NT2/D1 (cell line): ENCODE measurements at places on chromosomes 6 and 20.

GRCh38 chr6:15620611-15621010 lies 42.2 kb downstream of the DTNBP1 start:
- no peak for DNase-seq

DNA sequence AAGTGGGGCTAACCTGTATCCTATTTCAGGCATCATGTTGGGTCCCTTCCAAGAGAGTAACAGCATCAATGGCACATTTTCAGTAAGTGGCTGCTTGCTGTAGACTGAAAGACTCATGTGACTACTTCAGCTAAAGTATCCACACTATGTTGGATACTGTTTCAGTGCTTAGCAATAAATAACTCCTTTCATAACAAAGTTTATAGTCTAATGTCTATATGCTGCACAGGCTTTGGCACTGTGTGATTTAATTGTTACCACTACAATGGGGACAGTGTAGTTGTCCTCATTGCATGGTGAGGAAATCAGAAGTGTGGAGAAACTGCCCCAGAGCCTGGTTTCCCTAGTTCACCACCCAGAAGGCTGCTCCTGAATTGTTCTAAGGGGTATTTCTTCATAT lies 318.0 kb upstream of the PTCHD4 start:
- no peak for DNase-seq

- no peak for DNase-seq
Measured at GRCh38 chr6:69796073-69796641, 653 bp downstream of the LMBRD1 start.

- no peak for DNase-seq
Measured at GRCh38 chr6:40764726-40765125, 177.6 kb upstream of the LRFN2 start.

DNA sequence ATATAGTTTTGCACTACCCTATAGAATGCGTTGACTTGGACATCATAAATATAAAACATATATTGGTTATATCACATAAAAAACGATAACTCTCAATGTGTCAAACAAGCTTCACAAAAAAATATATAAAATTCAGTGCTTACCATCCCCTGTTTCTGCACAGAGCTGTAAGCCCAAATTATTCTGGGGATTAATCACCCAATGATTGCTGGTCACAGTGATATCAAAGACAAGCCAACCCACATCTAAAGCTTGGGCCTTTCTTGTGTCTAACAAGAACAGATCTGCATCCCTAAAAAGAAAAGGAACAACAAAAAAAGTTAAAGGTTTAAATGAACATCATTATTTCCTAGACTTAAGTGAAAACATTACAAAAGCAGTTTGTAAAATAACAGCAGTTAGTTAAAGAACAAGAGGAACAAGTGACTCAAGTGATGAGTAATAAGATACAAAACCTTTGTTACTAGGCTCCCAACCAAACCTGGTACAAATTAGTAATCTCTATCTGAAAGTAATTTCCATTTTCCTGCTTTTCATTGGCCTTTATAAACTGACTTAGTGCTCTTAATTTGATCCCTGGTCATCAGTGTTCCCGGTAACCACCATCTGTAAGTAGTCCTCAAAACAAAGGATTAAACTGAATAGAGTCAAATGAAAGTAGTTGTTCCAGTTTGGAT lies 81.1 kb downstream of the BMP5 start:
- no peak for DNase-seq

DNA sequence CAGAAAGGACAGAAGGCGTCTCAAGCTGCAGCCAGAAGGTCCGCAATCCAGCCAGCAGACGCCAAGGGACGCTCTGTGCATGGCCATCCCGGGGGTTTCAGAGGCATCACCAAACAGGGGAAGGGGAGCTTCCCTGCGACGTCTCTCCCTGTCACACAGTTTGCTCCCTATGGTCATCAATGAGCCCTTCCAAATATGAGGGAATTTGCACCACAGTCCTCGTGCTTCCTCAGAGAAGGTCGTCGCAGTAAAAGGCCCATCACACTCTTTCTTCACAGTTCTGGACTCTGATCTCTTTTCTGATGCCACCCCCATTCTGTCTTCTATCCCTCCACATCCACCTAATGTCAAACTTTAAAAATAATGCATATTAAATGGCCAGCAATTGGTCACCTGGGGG lies 10.2 kb upstream of the FOXC1 start:
- no peak for DNase-seq

GRCh38 chr6:129489215-129489765 lies 220.7 kb downstream of the ARHGAP18 start:
- no peak for DNase-seq

- no peak for DNase-seq
Measured at GRCh38 chr20:43028470-43028869, 161.2 kb downstream of the PTPRT start.

GRCh38 chr20:47336129-47336754 lies 20.3 kb downstream of the ZMYND8 start:
- no peak for DNase-seq

DNA sequence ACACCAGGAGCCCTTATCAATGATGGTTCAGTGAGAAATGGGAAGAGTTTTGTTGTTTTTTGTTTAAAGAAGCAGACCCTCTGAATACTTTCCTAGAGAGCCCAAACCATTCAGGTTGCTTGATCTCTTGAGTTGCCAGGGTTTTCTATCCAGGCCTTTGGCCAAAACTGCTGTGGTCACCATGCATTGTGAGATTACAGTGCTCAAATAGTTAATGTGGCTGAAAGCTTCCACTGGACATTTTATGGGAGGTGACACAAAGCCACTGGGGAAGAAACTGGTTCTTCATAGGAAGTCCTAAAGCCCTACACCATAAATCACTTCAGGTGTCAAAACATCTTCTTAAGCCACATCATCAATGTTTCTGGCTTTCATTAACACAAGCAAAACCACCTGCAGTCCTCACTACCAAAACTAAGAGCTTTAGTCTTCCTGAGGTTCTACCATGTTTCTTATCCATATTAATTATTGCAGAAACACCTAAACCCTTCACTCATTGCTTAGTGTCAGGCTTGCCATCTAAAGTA lies 101.6 kb downstream of the IBTK start:
- no peak for DNase-seq

- DNase-seq: peak; percentile 77
Measured at GRCh38 chr6:157021344-157021992, 244.3 kb downstream of the ARID1B start.

DNA sequence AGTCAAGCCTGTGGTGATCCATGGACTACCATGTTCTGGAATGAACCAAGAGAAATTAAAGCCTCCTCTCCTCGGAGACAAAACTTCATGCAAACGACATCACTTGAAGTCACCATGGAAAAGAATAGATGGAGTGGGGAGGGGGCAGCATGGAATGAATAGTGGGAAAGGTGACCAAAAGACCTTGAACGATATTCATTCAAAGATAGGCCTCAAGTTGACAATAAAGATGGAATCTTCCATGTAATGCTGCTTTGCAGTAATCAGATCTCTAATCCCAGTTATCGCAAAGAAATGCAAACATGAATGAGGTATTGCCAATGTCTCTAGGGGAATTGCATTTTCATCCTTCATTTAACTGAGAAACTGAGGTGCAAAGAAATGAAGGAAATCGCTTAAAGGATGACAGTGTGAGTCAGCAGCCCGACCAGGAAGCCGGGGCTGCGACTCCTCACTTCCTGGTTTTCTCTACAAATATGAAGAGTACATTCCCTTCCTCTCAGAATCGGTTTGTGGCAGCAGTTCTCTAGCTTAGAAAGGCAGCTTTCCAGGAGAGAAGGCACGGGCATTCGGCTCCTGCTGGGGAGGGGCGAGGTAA lies 65.6 kb upstream of the RREB1 start:
- DNase-seq: no peak

- DNase-seq: no peak
Measured at GRCh38 chr6:138622967-138623366, 123.7 kb upstream of the NHSL1 start.

GRCh38 chr6:2881423-2881822 lies 21.7 kb downstream of the SERPINB9 start:
- no peak for DNase-seq

DNA sequence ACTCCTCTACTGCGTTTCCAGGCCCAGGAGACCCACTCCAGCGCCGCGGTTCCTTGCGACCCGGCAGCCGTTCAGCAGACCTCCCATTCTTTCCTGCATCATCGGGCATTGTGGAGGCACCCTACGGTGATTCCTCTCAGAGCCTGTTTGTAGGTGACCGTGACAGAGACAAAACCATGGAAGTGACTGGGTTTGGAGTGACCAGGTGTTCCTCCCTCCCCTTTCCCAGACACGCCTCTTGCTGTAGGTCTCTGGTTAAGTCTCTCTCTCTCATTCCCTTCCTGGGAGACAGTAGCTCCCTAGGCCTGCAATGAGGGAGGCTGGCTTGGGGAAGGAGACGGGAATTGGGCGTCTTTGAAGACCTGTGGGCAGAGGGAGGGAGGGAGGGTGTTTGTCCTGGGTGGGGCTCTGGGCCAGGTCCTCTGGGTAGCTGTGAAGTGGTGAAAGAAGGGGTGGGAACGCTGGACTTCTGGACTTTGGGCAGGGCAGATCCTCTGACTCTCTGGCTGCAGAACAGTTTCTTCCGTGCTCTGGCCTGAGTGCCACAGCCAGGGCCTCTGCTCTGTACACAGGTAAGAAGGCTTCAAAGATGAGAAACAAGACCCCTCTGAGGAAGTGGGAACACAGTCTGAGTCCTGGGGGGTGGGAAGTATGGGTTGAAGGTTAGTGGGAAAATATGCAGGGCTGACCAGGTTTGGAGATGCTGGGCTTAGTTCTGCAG lies 763 bp downstream of the KLC4 start:
- no peak for DNase-seq

- no peak for DNase-seq
Measured at GRCh38 chr6:49736017-49736508, 8.1 kb downstream of the CRISP3 start.

DNA sequence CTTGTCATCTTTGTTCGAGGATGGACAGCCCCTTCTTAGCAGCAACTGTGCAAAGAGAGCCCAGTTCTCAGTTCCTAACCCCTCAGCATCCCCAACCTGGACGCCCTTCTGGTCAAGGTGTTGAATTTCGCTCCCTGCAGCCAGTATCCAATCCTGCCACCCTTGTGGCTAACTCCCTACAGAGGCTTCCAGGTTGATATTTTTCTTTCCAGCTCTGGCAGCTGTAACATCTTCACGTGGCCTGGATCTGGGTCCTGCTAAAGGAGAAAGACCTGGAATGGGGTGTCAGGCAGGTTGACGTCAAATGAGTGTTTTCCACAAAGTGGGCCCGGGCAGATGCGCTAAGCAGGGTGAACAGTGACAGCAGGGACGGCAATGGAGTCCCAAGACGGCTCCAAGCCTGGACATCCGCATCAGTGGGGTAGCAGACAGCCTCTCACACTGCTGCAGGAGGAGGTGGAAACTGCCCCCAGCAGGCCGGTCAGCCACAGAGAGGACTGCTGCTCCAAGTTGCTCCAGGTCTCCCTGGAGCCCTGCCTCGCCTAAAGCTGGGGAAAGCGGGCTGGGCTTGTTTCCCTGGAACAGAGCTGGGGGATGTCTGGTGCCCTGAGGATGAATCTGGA lies 1.0 kb upstream of the YTHDF1 start:
- DNase-seq: no peak

- DNase-seq: no peak
Measured at GRCh38 chr6:7851780-7852179, 58.8 kb downstream of the TXNDC5 start.

GRCh38 chr6:56246541-56246880 lies 869 bp downstream of the COL21A1 start:
- DNase-seq: no peak

DNA sequence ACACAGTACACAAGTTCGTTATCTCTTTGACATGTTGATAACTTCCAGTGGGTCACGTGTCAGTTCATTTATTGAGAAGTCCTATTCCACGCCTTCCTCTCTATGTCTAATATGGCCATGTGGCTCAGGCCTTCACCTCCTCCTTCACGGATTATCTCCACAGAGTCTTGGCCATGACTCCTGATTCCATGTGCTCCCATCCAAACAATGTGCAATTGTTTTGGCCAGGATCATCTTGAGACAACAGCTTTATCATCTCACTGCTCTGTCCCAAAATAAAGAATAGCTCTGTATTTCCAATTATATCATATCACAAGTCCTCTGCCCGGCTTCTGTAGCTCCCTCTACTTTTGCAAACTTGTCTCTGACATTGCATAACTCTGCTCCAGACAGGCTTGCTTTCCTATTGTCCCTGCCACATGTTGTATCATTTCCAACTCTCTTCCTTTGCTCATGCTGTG lies 11.1 kb upstream of the TXNDC5 start:
- no peak for DNase-seq

- DNase-seq: no peak
Measured at GRCh38 chr20:57532104-57532503, 7.2 kb upstream of the CTCFL start.

- DNase-seq: no peak
Measured at GRCh38 chr6:81613606-81614005, 138.9 kb downstream of the TENT5A start.

DNA sequence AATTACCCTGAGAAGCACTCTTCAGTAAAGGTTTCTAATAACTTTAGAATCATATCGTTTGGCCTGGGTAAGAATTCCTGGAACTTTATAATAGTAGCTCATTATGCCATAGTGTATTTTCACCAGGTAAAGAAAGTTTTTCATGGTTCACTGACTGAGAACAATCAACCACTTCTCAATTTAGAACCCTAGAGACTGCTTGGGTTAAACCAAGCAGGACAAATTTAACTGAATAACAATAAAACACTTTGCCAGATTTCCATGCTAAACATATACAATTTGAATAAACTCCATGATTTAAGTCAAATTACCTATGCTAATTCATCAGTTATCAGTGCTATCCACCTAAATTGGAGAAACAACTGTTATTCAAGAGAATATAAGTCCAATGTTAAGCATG lies 99.4 kb downstream of the PLG start:
- no peak for DNase-seq

DNA sequence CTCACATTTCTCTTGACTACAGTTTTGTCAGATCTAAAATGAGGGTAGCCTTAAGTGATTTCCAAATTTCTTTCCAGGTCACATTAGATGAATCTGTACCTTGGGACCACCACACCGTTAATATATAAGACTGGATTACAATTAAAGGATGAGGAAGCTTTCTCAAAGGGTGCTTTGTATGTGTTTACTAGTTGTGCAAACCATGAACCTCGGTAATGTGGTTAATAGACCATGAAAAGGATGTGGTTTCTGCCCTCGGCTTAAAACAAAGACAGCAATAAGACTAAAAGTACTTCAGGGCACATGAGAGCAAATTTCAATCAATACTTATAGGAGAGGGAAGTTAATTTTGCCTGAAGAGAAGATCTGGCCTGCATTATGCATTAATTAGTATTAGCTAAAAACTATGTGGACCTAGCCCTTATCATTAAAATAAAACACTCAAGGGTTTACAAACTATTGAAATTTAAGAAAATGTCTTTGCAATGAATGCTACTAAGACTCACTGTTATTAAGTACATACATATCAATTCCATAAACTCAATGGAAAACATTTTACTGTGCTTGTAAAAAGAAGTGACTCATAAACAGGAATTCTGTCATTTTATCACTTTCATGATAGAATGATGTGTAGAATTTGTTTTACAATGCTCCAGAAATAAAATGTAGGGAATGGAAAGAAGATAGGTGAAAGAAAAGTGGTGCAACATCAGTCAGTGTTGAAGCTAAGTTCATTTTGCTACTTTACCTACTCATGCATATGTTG lies 936 bp upstream of the TMX4 start:
- no peak for DNase-seq

- DNase-seq: no peak
Measured at GRCh38 chr20:35562541-35563110, 20.7 kb downstream of the ERGIC3 start.
